Stimulated activated CD4-positive, alpha-beta T cell treated with anti-CD3 and anti-CD28 coated beads, Interleukin-15, amount 100 ng/mL, for 48 hours (primary cell): ENCODE measurements at places on chromosomes 11 and 22.
A peak's percentile ranks its signal among the peaks of the same experiment; 100 is the strongest.

GRCh38 chr11:75242722-75243600, 2.4 kb downstream of the TPBGL start:
- no peak for DNase-seq

- DNase-seq: no peak
These were observed 30.9 kb downstream of the MOB2 start for GRCh38 chr11:1455763-1456060.

DNA sequence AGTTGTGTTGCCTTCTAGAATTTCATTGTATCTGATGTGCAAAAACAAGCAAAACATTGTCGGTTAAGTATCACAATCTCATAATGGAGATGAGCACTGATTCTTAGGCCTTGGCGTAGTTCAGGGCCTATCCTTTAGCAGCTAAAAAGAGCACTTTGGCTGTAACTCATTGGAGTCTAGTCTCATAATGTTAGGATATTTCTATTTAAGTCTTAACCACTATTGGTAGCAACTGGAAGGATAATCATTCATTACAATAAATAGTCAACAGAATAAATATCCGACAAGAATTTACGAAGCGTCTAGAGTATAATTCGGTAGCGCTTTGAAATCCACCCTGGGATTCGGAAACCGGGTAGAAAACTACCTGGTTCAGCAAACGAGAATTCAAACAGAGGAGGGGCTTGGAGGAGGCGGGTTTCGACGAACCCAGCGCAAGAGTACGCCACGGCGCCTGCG, 461 bp upstream of the EED start:
- peak; percentile 85 for DNase-seq

DNA sequence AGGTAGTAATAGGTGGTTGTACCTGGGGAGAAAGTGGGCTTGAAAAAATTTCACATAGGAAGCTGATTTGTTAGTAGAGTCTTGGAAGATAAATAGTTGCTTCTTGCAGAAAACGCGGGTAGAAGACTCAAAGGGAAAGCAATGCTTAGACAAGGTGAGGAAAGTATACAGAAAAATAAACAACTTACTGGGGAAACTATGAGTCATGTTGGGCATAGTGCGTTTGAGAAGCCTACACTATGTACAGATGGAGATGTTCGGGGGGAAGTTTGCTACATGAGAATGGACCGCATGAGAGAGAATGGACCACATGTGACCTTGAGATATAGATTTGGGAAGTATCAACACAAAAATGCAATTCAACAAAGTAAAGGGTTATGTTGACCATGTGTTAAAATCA, 86.7 kb upstream of the DDI1 start:
- DNase-seq: no peak

DNA sequence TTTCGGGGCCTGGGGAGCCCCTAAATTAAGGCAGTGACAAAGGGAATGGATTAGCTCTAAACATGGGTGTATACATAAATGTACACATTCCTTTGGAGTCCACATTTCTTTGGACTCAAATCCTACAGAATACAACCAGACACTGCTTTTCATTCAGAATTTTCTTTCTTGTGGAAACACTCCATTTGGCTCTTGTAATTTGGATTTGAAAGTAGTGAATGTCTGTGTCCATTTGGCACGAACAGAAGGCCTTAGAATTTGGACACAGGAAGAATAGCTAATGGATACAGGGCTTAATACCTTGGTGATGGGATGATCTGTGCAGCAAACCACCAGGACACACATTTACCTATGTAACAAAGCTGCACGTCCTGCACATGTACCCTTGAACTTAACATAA, 399.5 kb downstream of the NELL1 start:
- DNase-seq: no peak

DNA sequence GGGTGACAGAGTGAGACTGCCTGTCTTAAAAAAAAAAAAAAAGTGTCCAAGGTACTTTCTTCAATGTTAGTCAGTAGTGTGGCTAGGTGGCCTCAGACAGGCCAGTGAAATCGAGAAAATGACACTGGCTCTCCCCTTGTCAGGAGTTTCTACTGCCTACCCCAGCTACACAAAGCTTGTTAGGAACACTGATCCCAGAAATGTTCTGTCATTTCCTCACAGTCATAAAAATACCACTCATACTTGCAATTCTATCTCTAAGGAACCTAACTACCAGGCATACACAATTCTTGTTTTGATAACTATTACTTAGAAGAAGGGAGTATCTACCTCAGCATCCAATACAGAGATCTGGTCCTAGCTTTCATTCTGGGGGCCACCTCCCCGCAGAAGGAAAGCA, 31.3 kb downstream of the ATP6V1E1 start:
- DNase-seq: no peak

DNA sequence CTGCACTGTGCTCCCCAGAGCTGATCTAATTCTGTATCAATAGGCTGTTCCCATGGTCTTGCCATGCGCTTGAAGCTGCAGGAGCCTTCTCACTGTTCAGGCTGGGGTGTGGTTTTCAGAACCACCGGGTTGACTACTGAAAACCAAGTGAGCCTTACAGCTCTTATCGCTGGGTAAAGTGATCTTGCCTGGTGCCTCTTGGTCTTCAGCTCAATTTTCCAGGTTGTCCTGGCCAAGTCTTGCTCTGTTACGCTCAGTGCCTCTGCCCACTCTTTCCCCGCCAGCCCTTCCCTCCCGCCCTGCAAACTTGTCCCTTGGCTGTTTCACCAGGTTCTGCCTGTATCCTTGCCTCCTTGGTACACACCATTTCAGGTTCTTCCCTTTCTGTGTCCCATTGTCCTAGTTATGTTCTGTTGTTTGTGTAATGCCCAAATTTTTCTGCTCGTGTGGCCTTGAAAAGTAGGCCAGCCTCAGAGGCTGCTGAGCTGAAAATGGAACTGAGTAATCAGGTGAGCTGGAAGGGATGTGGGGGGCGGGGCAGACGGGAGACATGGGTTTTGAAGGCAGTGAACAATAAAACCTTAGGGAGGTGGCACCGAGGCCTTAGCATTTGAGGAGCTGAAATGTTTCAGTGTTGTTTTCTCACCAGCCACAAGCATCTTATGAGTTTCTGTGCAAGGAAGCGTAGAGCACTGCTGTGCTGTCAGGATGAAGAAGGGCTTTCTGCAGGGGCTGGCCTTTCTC, 11.2 kb downstream of the PEX26 start:
- DNase-seq: peak; percentile 18

GRCh38 chr22:31377612-31378011, 21.8 kb upstream of the DRG1 start:
- no peak for DNase-seq

DNA sequence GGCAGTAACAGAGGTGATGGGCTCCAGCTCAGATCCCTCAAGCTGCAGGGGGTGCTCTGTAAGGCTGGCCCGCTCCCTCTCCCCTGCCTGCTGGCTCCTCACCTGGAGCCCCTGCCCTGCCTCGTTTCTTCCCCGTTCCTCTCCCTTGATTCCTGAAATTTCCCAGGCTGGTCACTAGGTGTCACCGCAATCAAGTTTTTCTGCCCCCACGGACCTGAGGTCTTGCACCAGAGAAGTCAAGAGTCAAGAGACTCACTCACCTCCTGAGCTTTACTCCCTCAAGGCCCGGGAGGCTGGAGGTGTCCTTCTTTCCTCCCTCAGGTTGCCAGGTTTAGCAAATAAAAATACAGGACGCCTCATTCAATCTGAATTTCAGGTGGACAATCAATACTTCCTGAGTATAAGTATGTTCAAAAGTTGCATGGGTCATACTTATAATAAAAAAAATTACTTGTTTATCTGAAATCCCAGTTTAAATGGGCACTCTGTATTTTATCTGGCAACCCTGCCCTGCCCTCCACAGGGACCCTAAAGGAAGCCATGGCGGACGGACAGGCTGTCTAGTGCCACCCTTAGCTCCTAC, 69.2 kb downstream of the SCUBE1 start:
- DNase-seq: peak; percentile 5

- no peak for DNase-seq
These were observed 315.3 kb upstream of the LUZP2 start for GRCh38 chr11:24181395-24182047.

- DNase-seq: peak; percentile 2
These were observed 318.7 kb downstream of the BUD13 start for GRCh38 chr11:116454020-116454645.
